ENCODE measurements at places on chromosomes 5 and 9. TPM values are rescaled to one million over a fixed set of nuclear protein-coding genes. Genes with fewer than 3 reads are reported as not detected.

Gene MACIR
- total RNA-seq: 20.5 TPM

Gene TLX3
- not detected for total RNA-seq

Gene GMCL2
- not detected for total RNA-seq

Gene ITK
- total RNA-seq: not detected

Gene FAM78A
- 4.7 TPM for total RNA-seq

Gene POU5F2
- total RNA-seq: 3.9 TPM

Gene ARL14EPL
- total RNA-seq: 0.27 TPM

Gene GPR150
- 0.29 TPM for total RNA-seq

Gene PCDHGA1
- total RNA-seq: 0.40 TPM

Measured in thoracic aorta endothelial cell (primary cell).